HT1080 (cell line): ENCODE measurements at places on chromosomes 16 and 17. TPM values are rescaled to one million over a fixed set of nuclear protein-coding genes. Genes with fewer than 3 reads are reported as not detected.

CPHXL gene
- not detected in 2 replicates for total RNA-seq

RTN4RL1 gene
- 4.3 and 5.6 TPM in 2 replicates for total RNA-seq

PRR15L gene
- not detected in 2 replicates for total RNA-seq

ABCA8 gene
- not detected in 2 replicates for total RNA-seq

FLYWCH1 gene
- 21.0 and 25.8 TPM in 2 replicates for total RNA-seq

PRAC1 gene
- total RNA-seq, result not detected in 2 replicates

HSD17B1 gene
- 0.40 and 0.59 TPM in 2 replicates for total RNA-seq

KRT24 gene
- total RNA-seq, result not detected in 2 replicates

CTRB2 gene
- not detected in 2 replicates for total RNA-seq
